ENCODE measurements at places on chromosomes 3 and 15.
A peak's percentile ranks its signal among the peaks of the same experiment; 100 is the strongest.

GRCh38 chr3:108092501-108092900, 1.7 kb upstream of the CD47 start:
- no peak for DNase-seq

DNA sequence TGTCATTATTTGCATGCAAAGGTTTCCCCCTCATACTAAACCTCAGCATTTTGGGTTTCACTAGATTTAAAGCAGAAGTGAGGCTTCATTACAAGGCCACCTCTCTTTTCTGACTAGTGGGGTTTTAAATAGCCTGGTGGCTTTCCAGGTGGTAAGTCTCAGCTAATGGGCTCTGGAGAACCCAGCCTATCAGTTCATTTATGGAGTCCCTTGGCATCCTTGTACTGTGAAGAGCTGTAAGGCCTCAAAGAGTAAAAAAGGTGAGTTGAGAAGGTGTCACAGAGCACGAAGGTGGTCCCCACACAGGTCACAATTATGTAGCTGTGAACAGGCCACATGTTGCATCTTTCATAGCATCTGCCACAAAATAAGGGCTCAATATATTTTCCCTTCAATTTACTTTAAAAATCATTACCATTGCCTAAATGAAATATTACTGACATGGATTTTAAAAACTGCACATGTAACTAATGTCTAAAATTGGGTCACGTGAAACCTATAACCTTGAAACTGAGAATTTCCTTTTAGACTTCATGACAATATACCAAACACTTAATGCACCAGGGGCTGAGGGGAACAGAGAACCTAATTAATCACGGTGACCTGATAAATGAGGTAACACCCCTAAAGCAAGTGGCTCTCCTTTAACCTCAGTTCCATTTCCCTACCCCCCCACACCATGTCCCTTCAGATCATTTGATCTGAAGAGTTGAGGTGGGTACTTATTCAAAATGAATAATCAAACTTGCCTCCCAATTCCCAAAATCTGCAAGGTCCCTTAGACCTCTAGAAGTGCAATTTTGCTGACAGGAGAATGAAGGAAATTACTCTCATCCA, 1.3 kb downstream of the NGLY1 start:
- DNase-seq: no peak

- DNase-seq: no peak
Observed at GRCh38 chr15:26831951-26832350, 34.9 kb upstream of the GABRA5 start.

GRCh38 chr3:169041677-169042171, 621.8 kb downstream of the MECOM start:
- DNase-seq: peak; percentile 80

DNA sequence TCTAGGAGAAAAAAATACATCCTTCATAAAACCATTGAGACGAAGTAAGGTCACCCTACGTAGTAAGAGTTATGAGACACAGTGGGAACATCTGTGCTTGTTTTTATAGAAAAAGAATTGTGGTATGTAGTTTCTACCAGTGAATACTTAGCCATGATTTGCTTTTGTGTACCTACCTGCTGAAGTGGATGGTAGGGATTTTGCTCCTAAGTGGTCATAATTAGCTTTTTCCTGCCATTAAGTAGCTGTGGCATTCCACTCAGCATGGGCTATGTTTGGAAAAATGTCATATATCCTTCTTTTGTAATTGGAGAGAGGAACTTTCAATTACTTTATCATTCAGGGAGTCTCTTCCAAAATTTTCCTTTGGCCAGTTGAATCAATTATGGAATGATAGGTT, 63.7 kb downstream of the CHD2 start:
- DNase-seq: no peak

DNA sequence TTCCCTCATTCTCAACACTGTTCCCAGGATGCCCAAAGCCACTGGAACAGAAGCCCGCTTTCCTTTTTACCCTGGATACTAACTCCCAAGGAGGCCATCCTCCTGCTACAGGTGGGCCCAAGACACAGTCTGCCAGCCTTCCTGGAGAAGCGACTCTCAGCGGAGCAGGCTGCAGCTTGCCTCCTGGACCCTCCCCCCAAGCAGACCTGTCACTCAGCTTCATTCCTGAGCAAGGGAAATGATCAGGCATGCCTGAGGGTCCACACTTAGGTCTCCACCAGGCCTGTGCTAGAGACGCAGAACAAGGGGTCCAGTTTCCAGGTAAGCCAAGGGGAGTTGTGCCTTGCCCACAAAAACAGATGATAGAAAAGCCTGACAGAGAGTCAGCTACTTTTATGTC, 62.8 kb downstream of the SLCO2A1 start:
- no peak for DNase-seq

- no peak for DNase-seq
Observed at GRCh38 chr3:128100161-128100560, 23.5 kb downstream of the RUVBL1 start.

DNA sequence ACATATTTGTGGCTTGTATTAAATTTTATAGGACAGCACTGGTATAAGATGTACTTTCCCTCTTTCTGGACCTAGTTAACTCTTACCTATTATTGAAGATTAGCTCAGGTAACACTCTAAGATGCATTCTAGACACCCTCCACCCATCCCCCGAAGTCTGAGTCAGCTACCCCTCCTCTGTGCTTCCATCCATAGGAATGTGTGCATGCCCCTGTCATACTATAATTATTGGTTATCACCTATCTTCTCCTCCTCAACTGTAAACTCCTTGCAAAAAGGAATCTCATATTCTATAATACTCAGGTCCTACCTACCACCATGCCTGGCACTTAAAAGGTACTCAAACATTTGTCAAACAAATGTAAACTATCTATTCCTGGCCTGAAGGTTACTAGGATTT, 3.0 kb downstream of the PEAK1 start:
- no peak for DNase-seq

- DNase-seq: no peak
Observed at GRCh38 chr3:71806736-71807135, 21.8 kb upstream of the PROK2 start.

DNA sequence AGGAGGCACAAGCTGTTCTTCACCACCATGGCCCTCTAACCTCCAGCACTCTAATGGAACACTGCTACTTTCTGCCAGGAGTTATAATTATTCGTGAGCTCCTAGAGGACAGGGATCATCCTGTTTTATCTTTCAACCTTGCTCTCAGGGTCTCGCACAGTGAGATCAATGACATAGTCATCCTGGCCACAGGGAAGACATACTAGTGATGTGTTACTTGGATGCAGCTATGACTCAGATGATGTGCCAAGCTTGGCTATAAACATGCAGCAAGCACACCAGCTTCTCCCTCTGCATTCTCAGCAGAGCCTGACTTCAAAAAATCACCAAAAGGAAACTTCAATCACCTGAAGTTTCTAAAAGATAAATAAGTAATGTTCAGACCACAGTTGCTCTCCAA, 203.8 kb upstream of the HES1 start:
- peak; percentile 3 for DNase-seq

- DNase-seq: peak; percentile 15
Observed at GRCh38 chr3:187292631-187293515, 1.3 kb upstream of the MASP1 start.

DNA sequence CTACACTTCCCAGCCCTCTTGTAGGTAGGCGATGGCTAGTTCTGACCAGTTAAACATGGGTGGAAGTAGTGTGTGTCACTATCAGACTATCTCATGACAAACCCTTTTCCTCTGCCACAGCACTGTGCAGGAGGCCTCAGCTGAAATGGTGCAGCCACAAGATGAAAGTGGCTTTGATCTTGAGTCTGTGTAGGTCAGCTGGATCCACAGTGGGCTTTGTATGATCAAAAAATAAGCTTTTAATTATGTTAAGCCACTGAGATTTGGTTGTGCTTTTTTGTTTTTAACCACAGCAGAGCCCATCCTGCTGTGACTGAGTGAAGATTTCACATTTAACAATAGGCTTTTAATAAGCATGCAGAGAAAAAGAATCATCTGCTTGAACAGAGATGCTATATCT, 19.7 kb downstream of the RCN2 start:
- DNase-seq: no peak

- DNase-seq: no peak
Observed at GRCh38 chr15:87489902-87490665, 766.5 kb downstream of the NTRK3 start.

DNA sequence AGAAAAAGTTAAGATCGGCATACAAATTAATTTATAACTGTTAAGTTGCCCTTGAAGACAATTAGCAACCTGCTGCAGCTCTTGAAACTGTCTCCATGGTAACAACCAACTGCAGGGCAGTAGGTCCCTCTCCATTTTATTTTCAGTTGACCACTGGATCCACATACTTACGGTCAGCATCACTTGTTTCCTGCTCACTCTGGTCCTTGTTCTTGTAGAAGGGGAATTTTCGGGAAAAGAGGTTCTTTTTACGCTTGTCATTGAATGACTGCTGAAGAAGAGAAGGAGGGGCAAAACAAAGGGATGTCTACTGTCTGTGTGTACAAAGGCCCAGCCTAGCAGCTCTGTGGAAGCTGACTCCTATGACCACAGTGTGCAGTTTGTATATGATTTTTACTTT, 46.8 kb upstream of the MELTF start:
- DNase-seq: no peak

DNA sequence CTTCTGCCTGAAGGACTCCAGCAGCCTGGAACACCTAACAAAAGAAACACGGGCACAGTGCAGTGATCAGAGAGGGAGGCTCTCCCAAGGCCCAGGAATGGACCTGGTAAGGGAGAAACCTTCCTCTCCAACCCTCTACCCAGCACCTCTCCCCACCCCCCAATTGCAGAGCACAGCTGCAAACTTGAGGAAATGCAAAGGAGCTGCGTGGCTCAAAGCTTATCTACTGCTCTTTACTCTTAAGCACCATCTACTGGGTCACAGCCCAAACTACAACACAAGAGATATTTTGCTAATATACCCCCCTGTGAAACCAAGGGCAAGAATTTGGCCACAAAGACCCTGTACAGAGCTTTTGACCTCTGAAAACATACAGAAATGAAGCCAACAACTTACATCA, 328.3 kb downstream of the OXSM start:
- peak; percentile 2 for DNase-seq

- DNase-seq: peak; percentile 25
Observed at GRCh38 chr3:30241721-30242120, 364.7 kb upstream of the TGFBR2 start.

DNA sequence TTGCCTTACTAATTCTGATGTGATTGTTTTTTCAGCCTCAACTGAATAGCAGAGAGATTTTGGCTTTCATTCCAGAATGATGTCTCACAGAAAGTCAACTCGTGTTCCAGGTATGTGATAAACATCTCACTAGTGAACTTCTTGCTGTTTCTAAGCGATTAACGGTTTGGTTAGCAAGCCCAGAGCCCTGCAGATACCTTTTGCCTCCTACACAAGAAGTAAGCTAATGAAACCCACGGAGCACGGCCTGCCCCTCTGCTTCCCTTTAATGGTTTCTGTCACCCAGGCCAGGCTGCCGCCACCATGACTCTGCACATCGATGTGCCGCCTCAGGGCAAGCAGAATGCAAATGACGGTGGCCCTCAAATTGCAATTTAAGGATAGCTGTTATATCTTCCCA, 155.9 kb upstream of the ICE2 start:
- no peak for DNase-seq

- DNase-seq: no peak
Observed at GRCh38 chr3:12816521-12817342, 20.3 kb downstream of the CAND2 start.
